ENCODE measurements at places on chromosomes 5 and 9. TPM values are rescaled to one million over a fixed set of nuclear protein-coding genes. Genes with fewer than 3 reads are reported as not detected.

DNA sequence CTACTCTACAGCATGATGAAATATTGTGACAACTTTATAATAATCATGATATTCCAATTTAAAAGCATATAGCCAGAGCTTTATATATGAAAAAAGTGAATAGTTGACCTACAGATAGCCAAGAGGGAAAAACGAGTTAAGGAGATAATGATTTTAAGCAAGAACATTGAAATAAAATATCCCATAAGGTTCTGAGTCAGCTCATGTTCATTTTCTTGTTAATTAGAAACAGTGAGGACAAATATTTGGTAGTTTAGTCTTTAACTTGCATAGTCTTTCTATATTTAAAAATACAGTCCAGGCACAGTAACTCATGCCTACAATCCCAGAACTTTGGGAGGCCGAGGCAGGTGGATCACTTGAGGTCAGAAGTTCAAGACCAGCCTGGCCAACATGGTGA, 55.8 kb upstream of the CDH6 start:
- H3K36me3 ChIP-seq = no peaks in the 10 kb centered on the region
- H3K27ac ChIP-seq = no peak overlapping the region
- no peak for DNase-seq

DNA sequence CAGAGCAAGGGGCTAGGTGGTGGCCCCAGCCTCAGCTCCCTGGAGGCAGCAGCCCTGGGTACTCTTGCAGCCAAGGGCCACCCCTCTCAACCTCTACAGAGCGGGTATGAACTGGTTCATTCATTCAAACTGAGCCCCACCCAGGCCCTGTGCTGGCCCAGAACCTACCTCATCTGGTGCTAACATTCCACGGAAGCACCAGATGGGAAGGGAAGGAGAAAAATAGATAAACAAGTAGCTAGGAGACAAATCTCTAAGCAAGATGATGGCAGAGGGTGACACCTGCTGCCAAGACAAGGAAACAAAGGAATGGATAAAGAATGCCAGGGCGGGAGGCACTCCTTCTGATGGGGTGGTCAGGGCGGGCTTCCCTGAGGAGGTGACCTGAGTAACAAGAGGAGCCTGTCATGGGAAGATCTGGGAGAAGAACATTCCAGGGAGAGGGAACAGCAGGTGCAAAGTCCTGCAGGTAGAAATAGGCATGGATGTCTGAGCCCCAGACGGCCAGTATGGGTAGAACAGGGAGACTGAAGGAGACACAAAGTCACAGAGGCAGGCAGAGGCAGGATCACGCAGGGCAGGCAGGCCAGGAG, 6.1 kb downstream of the ST6GALNAC4 start:
- no peak overlapping the region for H3K27ac ChIP-seq
- H3K27me3 ChIP-seq = no peaks in the 10 kb centered on the region
- peaks cover 7% of the 10 kb centered on the region for H3K4me1 ChIP-seq
- H3K36me3 ChIP-seq = peaks cover 33% of the 10 kb centered on the region
- H3K4me3 ChIP-seq = no peak overlapping the region

DNA sequence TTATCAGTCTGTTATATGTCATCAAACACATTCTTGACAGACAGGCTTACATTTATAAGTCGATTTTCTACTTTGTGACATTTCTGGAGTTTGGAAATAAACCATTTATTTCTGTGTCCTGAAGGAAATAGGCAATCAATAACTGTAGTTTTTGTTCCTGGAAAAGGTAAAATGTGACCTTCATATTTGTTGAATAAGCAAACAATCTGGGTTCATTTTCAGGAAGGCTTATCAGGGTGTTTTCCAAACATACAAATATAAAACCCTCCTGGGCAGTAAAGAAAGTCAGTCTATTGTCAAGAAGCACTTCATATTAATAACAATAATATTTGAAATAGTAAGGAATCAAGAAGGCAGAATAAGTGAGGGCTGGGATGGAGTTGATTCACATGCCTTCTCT, 195.0 kb downstream of the SNCAIP start:
- H3K27me3 ChIP-seq = no peaks in the 10 kb centered on the region
- DNase-seq = no peak
- H3K4me3 ChIP-seq = no peak overlapping the region
- H3K36me3 ChIP-seq = no peaks in the 10 kb centered on the region

GRCh38 chr5:143782588-143783386, 29.2 kb upstream of the HMHB1 start:
- H3K27ac ChIP-seq = no peak overlapping the region
- H3K36me3 ChIP-seq = no peaks in the 10 kb centered on the region
- H3K4me1 ChIP-seq = no peaks in the 10 kb centered on the region
- DNase-seq = no peak

- no peak for DNase-seq
- no peaks in the 10 kb centered on the region for H3K27me3 ChIP-seq
- no peaks in the 10 kb centered on the region for H3K4me1 ChIP-seq
- no peak overlapping the region for H3K4me3 ChIP-seq
Observed at GRCh38 chr5:73028991-73029595, 73.3 kb downstream of the FCHO2 start.

The ZNG1F gene
- total RNA-seq = 3.2 TPM

- peaks cover 1% of the 10 kb centered on the region for H3K36me3 ChIP-seq
- H3K4me3 ChIP-seq = no peak overlapping the region
- DNase-seq = no peak
- no peaks in the 10 kb centered on the region for H3K27me3 ChIP-seq
- H3K27ac ChIP-seq = no peak overlapping the region
Observed at GRCh38 chr9:86350006-86350760, 4.0 kb downstream of the TUT7 start.

The SAPCD2 gene
- total RNA-seq = 0.69 TPM

The SLC6A18 gene
- total RNA-seq = not detected

DNA sequence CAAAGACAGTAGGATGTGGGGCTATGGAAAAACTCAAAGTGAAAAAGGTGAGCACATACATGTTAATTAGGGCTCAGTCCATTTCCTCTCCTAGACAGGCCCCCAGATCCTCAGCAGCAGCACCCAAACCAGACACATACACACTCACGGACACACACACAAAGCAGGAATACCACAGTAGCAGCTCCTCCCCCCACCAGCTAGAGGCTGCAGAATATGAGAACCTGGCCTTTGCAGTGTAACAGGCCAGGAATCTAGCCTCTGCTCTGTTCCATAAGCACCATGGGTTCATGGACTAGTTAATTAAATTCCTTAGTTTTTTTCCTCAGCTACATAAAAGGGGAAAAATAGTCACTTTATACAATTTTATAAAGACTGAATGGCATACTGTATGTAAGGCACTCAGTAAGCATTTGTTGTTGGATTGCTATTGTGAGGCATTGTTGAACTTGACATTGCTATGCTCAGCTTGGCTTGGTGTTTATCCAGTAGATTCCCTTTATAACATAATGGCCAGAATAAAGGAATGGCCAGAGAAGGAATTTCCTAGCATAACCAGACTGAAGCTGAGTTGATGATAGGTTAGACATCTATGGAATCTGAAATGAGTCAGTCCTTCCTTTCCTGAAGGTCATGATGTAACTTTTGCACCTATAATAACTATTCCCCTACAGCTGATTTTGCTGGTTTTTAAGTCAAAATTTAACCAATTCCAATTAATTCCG, 186.8 kb downstream of the SEMA5A start:
- no peaks in the 10 kb centered on the region for H3K36me3 ChIP-seq
- H3K27ac ChIP-seq = no peak overlapping the region
- DNase-seq = no peak
- no peak overlapping the region for H3K4me3 ChIP-seq
- H3K27me3 ChIP-seq = no peaks in the 10 kb centered on the region
- no peaks in the 10 kb centered on the region for H3K4me1 ChIP-seq

DNA sequence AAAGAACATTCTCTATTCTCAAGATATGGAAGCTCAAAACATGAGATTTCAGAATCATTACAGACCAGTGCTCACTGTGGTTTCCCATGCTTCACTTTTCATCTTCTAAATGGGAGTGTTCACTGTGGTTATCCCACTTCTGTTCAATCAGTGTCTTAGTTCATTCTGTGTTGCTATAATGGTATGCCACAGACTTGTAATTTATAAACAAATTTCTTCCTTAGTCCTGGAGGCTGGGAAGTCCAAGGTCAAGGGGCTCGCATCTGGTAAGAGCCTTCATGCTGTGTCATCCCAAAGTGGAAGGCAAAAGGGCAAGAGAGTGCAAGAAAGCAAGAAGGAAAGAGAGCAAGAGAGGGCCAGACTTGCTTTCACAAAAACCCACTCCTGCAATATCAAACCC, 146.3 kb downstream of the TTC39B start:
- peaks cover 6% of the 10 kb centered on the region for H3K4me1 ChIP-seq
- no peaks in the 10 kb centered on the region for H3K27me3 ChIP-seq
- H3K4me3 ChIP-seq = no peak overlapping the region
- no peak for DNase-seq
- H3K27ac ChIP-seq = no peak overlapping the region

The CDH12 gene
- total RNA-seq = not detected

GRCh38 chr9:80883426-80883825, 805.9 kb downstream of the TLE1 start:
- no peaks in the 10 kb centered on the region for H3K36me3 ChIP-seq
- H3K27me3 ChIP-seq = no peaks in the 10 kb centered on the region
- H3K4me1 ChIP-seq = no peaks in the 10 kb centered on the region
- H3K27ac ChIP-seq = no peak overlapping the region
- no peak for DNase-seq
